ENCODE measurements at places on chromosomes 3 and 15.

- no peak for DNase-seq
These were observed 166.2 kb upstream of the TBC1D5 start for GRCh38 chr3:17908399-17909191.

DNA sequence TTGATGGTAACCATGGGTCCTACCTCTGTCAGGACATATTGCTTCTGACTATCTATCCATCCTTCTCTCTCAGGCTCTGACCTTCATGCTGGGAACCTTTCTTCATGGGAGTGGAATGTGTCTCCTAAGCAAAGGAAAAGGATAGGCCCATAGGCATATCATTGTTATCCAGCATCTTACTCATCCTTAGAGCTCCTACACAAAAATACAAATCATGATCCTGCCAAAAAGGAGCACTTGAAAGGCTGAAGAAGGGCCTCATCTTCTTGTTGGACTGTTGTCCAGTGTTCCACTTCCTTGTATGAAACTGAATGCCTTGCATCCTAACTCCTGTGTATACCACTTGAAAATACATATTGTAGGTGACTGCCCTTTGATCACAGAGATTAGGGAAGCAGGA, 96.1 kb upstream of the SOX2 start:
- no peak for DNase-seq

- DNase-seq, result no peak
These were observed 1.1 kb upstream of the UTS2B start for GRCh38 chr3:191331388-191331787.

- no peak for DNase-seq
These were observed 361.7 kb downstream of the FEZF2 start for GRCh38 chr3:62011666-62012065.

DNA sequence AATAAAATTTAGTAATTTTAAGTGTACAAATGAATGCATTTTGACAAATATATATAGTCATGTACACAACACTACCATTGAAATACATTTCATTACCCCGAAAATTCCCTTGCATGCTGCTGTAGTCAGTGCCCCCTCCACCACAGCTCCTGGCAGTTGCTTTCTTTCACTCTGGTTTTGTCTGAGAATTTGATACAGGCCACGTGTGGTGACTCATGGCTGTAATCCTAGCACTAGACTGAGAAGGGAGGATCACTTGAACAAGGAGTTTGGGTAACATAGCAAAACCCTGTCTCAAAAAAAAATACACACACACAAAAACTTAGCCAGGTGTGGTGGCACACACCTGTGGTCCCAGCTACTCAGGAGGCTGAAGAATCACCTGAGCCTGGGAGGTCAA, 65.4 kb downstream of the TFRC start:
- DNase-seq, result no peak

GRCh38 chr15:71131601-71132362, 16.5 kb downstream of the THSD4 start:
- DNase-seq, result no peak

GRCh38 chr3:73773233-73773632, 148.5 kb upstream of the PDZRN3 start:
- DNase-seq, result no peak

GRCh38 chr3:66823009-66823397, 175.1 kb upstream of the KBTBD8 start:
- no peak for DNase-seq

DNA sequence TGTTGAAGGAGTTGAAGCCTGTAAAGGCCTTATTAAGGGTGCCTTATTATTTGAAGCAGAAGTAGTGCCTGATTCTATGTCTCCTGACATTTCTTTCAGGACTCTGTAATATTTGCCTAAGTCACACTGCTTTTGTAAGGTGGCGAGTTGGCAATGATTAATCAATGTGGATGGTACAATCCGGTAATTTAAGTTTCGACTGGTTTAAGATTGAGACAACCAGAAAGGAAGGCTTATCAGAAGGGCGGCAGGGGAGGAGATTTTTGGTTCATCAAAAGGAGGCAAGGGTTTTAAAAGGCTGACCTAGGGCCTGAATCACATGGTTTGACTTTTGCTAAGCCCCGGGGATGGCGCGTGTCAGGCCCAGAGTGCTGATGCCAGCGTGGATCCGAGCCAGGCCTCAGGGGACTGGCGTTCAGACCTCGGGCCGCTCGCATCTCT, 830 bp upstream of the RNF13 start:
- DNase-seq, result no peak

DNA sequence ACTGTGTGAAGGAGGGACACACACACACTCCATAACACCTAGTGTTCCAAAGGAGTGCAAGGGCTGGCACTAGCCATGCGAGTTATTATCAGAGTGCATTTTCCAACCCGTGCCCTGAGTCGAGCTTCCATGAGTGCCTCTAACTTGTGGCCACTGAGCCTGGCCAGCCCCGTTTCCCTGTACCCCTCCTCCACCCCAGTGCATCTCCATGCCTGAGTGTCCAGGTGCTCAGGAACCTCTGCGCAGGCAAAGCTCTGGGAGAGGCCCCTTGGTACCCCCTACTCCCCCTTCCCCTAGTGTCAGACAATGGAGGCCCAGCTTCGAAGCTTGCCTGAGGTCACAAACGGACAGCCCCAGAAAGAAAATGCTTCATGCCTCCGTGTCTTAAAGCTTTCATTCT, 45.2 kb upstream of the HES1 start:
- no peak for DNase-seq

All from activated CD4-positive, alpha-beta T cell treated with anti-CD3 and anti-CD28 coated beads for 24 hours (primary cell).